ENCODE measurements at places on chromosomes 11 and 22. TPM values are rescaled to one million over a fixed set of nuclear protein-coding genes. Genes with fewer than 3 reads are reported as not detected.

The CTSD gene
- total RNA-seq, result 44.9 TPM

The ACRV1 gene
- total RNA-seq, result not detected

The ZBTB16 gene
- 9.5 TPM for total RNA-seq

- peaks cover 23% of the 10 kb centered on the region for H3K27me3 ChIP-seq
- DNase-seq, result no peak
- peaks cover 15% of the 10 kb centered on the region for H3K4me1 ChIP-seq
- no peak overlapping the region for H3K27ac ChIP-seq
- H3K4me3 ChIP-seq, result no peak overlapping the region
Observed at GRCh38 chr22:29302681-29303465, 3.6 kb upstream of the GAS2L1 start.

DNA sequence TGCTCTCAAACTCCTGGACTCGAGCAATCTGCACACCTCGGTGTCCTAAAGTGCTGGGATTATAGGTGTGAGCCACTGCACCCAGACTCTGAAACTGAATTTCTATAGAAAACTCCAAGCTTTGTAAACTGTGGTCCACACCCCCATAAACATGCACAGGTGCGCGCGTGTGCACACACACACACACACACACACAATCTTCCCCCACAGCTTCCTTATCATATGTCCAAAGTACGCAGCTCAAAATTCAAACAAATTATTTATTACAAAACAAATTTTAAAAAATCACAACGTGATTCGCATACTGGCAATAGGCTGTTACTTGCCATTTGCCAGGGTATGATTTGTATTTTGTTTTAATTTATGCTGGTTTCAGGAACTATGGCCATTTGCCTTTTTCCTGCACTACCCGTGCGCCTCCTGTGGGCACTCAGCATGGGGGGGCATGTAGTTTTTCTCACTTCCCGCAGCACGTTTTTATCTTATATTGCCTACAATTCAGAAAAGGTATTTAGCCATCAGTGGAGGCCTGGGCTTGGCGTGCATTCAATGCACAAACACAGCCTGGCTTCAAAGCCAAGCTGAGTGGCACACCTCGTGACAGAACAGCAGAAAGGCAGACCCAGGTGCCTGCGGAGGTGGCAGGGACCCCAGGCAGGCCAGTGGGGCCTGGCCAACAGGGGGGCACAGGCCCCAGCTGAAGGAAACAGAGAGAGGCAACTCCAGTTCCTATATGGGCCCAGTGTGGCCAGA, 10.8 kb upstream of the SNX32 start:
- no peak for DNase-seq
- H3K27me3 ChIP-seq, result no peaks in the 10 kb centered on the region
- no peak overlapping the region for H3K4me3 ChIP-seq

DNA sequence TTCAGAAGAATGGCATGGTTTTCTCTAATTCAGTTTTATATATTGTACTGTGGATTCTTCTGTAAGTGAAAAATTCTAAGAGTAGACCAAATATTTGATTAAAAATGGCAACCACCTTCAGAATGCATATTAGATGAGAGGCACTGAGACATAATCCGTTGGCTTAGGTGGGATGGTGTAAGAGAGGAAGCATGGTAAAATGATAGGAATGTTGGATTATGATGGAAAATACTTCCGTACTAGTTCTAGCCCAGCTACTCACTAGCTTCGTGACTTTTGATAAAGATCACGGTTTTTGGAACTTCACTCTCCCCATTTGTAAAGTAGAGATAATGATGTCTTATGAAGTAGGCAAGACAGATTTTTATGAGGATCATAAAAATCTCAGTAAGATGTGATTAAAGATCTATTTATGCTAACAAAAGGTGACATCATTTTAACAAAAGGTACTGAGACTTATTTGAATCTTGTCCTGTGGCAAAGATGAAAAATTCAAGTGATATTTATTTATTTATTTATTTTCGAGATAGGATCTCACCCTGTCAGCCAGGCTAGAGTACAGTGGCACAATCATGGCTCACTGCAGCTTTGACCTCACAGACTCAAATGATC, 37.5 kb downstream of the UVRAG start:
- peaks cover 16% of the 10 kb centered on the region for H3K36me3 ChIP-seq
- H3K27me3 ChIP-seq, result no peaks in the 10 kb centered on the region
- peaks cover 25% of the 10 kb centered on the region for H3K4me1 ChIP-seq
- no peak overlapping the region for H3K4me3 ChIP-seq
- no peak overlapping the region for H3K27ac ChIP-seq

DNA sequence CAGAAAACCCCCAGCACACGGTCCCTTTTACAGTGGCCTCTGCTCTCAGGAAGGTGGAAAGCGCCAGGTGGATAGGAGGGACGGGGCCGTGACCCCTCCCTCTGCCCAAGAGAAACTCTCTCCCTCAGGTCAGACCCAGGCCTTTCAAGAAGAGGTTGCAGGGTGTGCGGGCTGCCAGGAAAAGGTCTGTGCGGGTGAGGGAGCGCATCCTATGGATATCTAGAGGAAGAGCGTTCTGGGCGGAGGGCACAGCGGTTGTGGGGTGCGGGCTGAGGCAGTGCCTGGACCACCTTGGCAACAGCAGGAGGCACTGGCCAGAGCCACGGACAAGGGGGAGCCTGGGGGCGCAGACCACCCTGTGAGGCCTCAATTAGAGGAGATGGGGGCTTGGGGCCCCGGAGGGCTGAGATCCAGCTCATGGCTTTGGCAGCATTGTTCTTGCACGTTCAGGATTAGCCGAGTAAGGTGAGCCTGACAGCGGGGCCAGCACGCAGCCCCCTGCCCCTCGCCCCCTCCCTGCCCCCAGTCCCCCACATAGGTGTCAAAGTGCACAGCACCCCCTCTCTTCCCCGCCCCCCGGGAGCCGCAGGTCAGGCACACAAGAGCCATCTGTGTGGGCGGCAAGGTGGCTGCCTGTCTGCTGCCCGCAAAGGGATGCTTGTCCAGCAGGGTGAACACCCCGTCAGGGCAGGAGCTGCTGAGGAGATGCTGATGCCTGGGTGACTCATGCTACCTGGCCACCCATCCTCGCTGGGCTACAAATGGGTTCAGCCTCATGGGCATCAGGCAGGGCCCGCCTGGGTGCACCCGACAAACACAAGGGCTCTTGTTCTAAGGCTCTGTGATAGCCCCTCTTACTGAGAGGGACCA, 92.8 kb upstream of the KCNQ1OT1 start:
- H3K36me3 ChIP-seq, result no peaks in the 10 kb centered on the region
- H3K27ac ChIP-seq, result peak overlapping the region; percentile 61
- peak overlapping the region; percentile 58 for H3K4me3 ChIP-seq
- peak; percentile 3 for DNase-seq
- no peaks in the 10 kb centered on the region for H3K4me1 ChIP-seq

GRCh38 chr11:19241260-19242178, 774 bp upstream of the E2F8 start:
- peaks cover 22% of the 10 kb centered on the region for H3K36me3 ChIP-seq
- peak overlapping the region; percentile 43 for H3K27ac ChIP-seq
- peak; percentile 63 for DNase-seq
- H3K27me3 ChIP-seq, result peaks cover 39% of the 10 kb centered on the region
- peaks cover 6% of the 10 kb centered on the region for H3K4me1 ChIP-seq

GRCh38 chr11:7143908-7144307, 55.1 kb downstream of the RBMXL2 start:
- H3K27me3 ChIP-seq, result peaks cover 4% of the 10 kb centered on the region
- H3K36me3 ChIP-seq, result no peaks in the 10 kb centered on the region
- no peak overlapping the region for H3K27ac ChIP-seq

GRCh38 chr22:38843201-38843656, 599 bp downstream of the NPTXR start:
- H3K27ac ChIP-seq, result no peak overlapping the region
- H3K27me3 ChIP-seq, result peaks cover 21% of the 10 kb centered on the region
- H3K4me1 ChIP-seq, result peaks cover 10% of the 10 kb centered on the region
- H3K4me3 ChIP-seq, result peak overlapping the region; percentile 18
- DNase-seq, result peak; percentile 63
- no peaks in the 10 kb centered on the region for H3K36me3 ChIP-seq

- H3K4me1 ChIP-seq, result peaks cover 13% of the 10 kb centered on the region
- no peaks in the 10 kb centered on the region for H3K36me3 ChIP-seq
- DNase-seq, result no peak
- peaks cover 9% of the 10 kb centered on the region for H3K27me3 ChIP-seq
- H3K4me3 ChIP-seq, result no peak overlapping the region
- H3K27ac ChIP-seq, result no peak overlapping the region
Observed at GRCh38 chr22:37546437-37547250, 13.6 kb upstream of the CDC42EP1 start.

GRCh38 chr11:103420593-103420992, 311.4 kb downstream of the DYNC2H1 start:
- H3K27ac ChIP-seq, result no peak overlapping the region
- DNase-seq, result no peak
- no peaks in the 10 kb centered on the region for H3K27me3 ChIP-seq
- no peak overlapping the region for H3K4me3 ChIP-seq

DNA sequence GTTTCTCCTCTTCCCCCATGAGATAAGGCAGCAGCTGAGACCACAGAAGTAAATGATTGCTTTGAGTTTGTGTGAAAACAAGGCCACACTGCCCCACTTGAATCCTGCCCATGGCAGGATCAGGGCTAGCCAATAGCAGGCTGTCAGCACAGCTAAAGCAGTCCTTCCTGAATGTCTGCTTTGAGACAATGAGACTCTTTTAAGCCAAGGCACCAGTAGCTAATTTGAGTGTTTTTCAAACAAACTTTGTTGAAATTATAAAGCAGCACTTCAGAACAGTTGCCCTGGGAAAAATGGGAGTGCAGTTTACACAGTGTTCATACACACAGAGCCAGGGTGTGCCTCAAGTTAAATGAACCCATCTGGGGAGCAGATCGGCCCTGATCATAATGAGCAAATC, 103.5 kb upstream of the OR5AK2 start:
- no peaks in the 10 kb centered on the region for H3K36me3 ChIP-seq
- no peak overlapping the region for H3K27ac ChIP-seq
- H3K4me1 ChIP-seq, result no peaks in the 10 kb centered on the region

DNA sequence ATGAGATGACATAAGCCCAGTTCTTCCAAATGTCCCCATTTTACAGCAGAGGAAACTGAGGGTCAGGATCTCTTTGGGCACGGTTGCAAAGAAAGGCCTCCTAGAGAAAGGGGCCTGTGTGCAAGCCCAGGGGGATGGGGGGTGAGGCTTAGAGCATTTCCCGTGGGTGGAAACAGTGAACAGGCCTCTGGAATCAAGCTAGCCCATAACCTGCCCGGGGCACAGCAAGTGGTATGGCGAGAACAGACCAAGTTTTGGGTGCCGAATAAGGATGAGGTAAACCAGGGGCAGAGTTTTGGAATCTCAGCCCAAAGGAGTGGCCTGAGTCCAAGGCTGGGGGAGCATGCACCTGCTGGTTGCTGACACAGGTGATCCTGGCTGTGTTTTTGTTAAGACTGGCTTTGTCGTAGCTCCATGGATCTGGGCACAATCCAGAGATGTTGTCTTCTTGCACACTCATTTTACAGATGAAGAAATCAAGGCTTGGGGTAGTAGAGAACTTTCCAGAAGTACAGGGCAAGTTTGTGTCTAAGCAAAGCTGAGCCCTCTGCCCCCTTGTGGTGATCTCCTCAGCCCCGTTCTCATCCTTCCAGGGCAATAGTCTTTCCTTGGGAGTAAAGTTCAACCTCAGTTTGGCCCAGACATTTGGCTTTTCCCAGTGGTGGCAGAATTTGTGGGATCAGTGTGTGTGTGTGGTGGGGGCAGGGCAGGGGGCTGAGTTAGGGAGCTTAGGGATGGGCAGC, 53.5 kb upstream of the MYEOV start:
- H3K27ac ChIP-seq, result no peak overlapping the region
- peak; percentile 25 for DNase-seq
- peaks cover 36% of the 10 kb centered on the region for H3K4me1 ChIP-seq

- no peak for DNase-seq
- no peaks in the 10 kb centered on the region for H3K36me3 ChIP-seq
- H3K27ac ChIP-seq, result no peak overlapping the region
- H3K4me3 ChIP-seq, result no peak overlapping the region
- H3K4me1 ChIP-seq, result peaks cover 23% of the 10 kb centered on the region
- H3K27me3 ChIP-seq, result peaks cover under 1% of the 10 kb centered on the region
Observed at GRCh38 chr11:95720195-95720594, 69.4 kb downstream of the FAM76B start.

DNA sequence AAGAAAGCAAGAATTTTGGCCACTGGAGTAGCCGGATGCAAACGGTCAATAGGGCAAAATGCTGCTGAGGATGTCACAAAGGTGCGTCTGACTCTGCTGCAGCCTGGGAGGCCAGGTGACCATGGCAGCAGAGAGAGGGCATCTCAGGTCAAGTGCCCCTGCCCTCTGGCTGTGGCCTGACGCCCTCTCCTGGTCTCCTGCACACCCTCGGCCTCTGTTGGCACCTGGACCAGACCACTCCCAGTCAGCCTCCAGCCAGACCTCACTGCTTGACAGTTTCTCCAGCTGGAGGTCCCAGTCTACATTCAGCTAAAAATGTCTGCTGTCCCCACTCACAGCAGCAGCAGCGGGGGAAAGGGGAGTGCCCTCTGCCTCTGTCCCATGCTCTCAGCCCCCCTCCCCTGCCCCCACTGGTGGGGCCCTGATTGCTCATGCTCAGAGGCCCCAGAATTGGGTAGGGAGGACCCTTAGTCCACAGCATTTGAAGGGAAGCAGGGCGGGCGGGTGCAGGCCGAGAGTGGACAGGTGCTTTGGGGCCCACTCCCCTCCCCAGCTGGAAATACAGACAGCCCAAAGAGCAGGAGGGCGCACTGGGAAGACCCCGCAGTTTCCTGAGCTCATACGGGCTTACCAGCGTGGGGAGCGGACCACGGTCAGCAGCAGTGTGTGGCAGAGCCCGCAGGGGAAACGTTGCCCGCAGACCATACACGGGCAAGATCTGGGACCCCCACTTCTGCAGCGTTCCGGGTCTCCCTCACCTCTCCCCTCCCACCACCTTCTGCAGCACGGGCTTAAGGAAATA, 1.6 kb upstream of the BRSK2 start:
- H3K27ac ChIP-seq, result no peak overlapping the region
- peaks cover 21% of the 10 kb centered on the region for H3K27me3 ChIP-seq
- H3K4me3 ChIP-seq, result peak overlapping the region; percentile 69
- no peaks in the 10 kb centered on the region for H3K36me3 ChIP-seq

DNA sequence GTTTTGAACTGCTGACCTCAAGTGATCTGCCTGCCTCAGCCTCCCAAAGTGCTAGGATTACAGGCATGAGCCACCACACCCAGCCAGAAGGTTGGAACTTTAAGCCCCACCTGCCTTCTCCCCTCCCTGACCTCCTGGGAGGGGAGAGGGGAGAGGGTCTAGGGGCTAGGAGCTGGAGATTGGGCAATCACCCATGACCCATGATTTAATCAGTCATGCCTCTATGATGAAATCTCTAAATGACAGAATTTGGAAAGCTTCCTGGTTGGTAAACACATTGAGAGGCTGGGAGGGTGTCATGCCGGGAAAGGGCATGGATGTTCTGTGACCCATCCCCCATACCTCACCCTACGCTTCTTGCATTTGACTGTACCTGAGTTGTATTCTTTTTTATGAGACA, 17.1 kb upstream of the TFIP11 start:
- peaks cover 32% of the 10 kb centered on the region for H3K36me3 ChIP-seq
- no peak for DNase-seq
- no peak overlapping the region for H3K4me3 ChIP-seq
- H3K27me3 ChIP-seq, result no peaks in the 10 kb centered on the region

Measured in activated CD8-positive, alpha-beta T cell treated with anti-CD3 and anti-CD28 coated beads for 36 hours (primary cell).